ENCODE measurements at places on chromosomes 3 and 15.

- DNase-seq, result no peak
Measured at GRCh38 chr3:68135067-68135466, 480.7 kb upstream of the SUCLG2 start.

- peak; percentile 21 for DNase-seq
Measured at GRCh38 chr15:80152896-80153876, at the start of gene FAH. Gene FAH (plus strand): TSS chr15:80152999. CDS start chr15:80153055, 56 bp downstream.

- no peak for DNase-seq
Measured at GRCh38 chr15:47908950-47909670, 191.8 kb downstream of the SEMA6D start.

- no peak for DNase-seq
Measured at GRCh38 chr15:35693286-35693685, 147.3 kb upstream of the DPH6 start.

GRCh38 chr3:55333046-55333445, 154.1 kb downstream of the WNT5A start:
- no peak for DNase-seq

Measured in activated effector memory CD4-positive, alpha-beta T cell treated with Interleukin-2 at 50 U/mL for 16 hours (primary cell).